ENCODE measurements at places on chromosomes 5 and 9.

- peak; percentile 12 for DNase-seq
Measured at GRCh38 chr9:99451112-99451606, 229.1 kb downstream of the SEC61B start.

DNA sequence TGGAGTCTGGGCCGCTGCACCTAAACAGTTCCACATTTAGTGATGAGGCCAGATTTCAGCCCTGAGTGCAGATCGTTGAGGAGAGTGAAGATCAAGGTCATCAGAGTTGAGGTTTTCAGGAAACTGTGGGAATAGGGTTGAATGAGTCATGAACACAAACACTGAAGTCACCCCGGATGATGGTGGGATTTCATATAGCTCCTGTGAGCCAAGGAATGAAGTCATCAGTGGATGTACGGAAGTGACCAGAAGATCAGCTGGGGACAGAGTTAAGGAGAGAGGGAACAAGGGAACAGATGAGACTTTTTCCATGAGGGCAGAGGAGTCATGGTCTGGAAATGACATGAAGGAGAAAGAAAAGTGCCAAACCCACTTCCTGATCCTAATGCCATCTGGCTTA, 36.5 kb downstream of the PALM2AKAP2 start:
- DNase-seq: peak; percentile 99

DNA sequence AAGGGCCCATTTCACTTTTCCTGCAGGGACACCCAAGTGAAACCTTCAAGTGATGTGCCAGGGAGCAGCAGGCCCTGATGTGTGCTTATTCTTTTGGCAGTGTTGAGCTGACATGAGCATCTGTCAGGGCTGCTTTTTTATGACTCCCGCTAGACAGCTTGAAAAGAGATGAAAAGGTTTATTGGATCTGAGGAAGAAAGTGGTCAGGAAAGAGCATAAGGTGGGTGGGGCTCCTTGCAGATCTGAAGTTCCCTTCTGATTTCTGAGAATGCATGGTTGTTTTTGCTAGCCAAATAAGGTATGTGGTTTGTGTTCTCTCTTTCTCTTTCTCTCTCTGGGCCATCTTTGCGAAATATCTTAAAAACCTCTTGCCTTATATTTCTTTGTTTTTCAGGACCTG, 316.1 kb downstream of the DMRT2 start:
- no peak for DNase-seq

DNA sequence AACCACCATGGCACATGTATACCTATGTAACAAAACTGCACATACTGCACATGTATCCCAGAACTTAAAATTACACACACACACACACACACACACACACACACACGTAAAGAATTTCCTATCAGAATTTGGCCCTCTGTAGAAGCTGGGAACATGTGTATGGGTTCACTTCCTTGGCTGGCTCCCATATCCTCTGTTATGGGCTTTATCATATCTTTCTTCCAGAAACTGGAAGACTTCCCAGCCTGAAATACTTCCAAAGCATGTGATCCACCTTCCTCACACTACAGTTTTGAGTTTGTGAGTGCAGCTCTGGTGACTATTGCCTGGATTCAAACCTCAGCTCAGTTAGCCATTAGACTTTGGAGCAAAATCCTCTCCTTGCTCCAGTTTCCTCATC, 78.6 kb upstream of the GDNF start:
- no peak for DNase-seq

GRCh38 chr9:99057665-99058625, 47.0 kb upstream of the TGFBR1 start:
- peak; percentile 65 for DNase-seq

DNA sequence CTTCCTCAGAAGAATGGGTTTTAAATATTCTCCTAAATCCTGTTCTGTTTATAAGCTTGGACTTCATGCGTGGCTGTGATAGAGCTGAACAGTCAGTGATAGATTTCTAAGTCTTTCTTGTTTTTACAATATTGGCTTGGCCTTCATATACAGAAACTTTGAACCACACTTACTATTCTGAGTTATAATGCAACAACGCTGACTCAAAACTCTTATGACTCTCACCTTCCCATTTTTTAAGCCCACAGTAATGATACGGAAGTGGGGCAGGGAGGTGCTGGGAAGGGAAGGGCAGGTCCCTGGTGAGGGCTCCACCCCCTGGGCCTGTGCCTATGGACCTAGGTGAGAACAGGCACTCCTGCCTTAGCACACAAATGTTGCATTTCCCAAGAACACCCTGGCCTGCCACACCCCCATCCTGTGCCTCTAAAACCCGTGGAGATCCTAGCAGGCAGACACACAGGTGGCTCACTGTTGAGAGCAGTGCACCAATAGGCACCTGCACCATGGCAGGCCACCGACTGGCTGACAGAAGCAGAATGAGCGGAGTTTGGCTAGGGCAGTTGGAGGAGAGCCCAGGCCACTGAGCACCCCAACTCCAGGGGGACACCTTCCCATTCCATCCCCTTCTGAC, 376.7 kb downstream of the GABRG2 start:
- no peak for DNase-seq

GRCh38 chr9:120882935-120883607, 6.1 kb upstream of the PHF19 start:
- no peak for DNase-seq

- no peak for DNase-seq
Measured at GRCh38 chr5:157446412-157446935, 13.5 kb upstream of the NIPAL4 start.

- DNase-seq: no peak
Measured at GRCh38 chr5:135399794-135400542, 937 bp upstream of the MACROH2A1 start.

- peak; percentile 68 for DNase-seq
Measured at GRCh38 chr9:116377179-116377798, 223.7 kb downstream of the PAPPA start.

- peak; percentile 91 for DNase-seq
Measured at GRCh38 chr5:124519396-124519795, 227.0 kb downstream of the ZNF608 start.

DNA sequence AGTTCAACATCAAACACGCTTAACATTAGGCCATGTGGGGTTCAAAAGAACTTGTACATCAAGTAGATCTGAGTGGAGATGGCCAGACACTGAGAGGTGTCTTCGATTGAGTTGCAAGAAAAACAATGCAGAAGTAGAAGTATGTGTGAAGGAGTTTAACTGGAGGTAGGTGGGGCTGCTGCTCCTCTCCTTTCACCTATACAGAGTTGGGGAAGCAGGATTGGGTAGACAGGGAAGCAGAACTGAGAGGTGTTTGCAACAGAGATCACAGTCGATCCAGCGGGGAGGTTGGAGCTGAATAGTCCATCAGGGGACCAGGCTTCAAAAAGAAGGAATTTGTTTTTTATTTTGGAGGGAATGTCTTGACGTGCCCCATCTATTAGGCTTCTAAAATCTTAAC, 61.7 kb upstream of the SLC27A6 start:
- DNase-seq: no peak

All from cardiac fibroblast (primary cell).